ENCODE measurements at places on chromosomes 3 and 15. TPM values are rescaled to one million over a fixed set of nuclear protein-coding genes. Genes with fewer than 3 reads are reported as not detected.

The HIGD2B gene
- total RNA-seq, result not detected

DNA sequence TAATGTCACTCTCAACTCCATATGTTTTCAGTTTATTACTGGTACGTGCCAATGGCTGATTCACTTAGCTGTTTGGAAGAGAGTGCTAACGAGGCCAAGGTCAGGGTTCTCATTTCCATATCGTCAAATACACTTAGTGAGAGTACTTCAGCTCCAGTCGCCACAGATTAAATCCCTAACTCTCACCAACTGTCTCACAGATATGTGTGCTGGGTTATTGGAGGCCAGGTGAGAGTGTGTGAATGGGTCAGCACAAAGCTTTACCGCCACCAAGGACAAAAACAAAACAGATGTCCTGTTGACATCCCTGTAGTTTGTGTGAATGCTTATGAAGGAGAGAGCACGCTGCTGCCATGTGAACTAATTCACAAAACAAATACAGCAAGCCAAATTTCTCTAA is 133.5 kb upstream of the TBL1XR1 start:
- no peaks in the 10 kb centered on the region for H3K36me3 ChIP-seq
- no peaks in the 10 kb centered on the region for H3K27me3 ChIP-seq
- H3K4me3 ChIP-seq, result no peak overlapping the region
- peaks cover 10% of the 10 kb centered on the region for H3K4me1 ChIP-seq
- no peak overlapping the region for H3K27ac ChIP-seq

DNA sequence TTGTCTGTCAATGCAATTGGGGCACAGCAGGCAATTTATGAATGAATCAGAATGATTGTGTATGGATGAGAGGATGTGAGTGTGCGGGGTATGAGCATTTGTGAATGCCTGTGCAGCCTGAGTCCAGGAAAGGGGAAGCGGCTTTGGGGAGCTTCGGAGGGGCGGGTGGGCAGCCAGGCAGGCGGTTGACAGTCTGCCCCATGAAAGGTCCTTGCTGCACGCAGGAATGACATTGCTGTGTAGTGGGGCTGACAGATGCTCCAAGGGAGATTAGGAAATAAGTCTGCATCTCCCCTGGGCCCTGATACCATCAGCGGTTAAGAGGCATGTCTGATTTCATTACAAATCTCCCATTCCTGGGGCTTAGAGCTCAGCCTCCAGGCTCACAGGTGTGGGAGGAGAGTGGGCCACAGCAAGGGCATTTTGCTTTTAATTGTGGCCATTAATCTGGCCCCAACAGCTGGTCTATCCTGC is 26.4 kb upstream of the TSPAN3 start:
- H3K27me3 ChIP-seq, result no peaks in the 10 kb centered on the region
- no peaks in the 10 kb centered on the region for H3K36me3 ChIP-seq
- H3K4me1 ChIP-seq, result peaks cover 31% of the 10 kb centered on the region
- peak overlapping the region; percentile 27 for H3K27ac ChIP-seq
- H3K4me3 ChIP-seq, result no peak overlapping the region

The PRR20G gene
- total RNA-seq, result not detected
